ENCODE measurements at places on chromosomes 3 and 15.

DNA sequence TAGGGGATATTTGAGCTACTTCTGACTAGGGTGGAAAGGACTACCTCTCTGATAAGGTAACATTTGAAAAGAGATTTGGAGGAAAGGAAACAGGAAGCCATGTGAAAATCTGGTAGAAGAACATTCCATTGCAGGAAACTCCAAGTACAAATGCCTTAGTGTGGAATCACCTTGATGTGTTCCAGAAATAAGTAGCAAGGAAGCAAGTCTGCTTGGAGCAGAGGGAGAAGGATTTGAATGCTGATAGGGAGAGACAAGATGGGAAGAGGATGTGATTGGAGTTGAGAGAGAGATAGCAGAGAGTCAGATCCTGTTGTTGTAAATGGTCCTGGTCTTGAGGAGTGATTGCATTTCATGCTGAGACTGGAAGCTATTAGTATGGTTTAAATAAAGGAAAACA is 335.1 kb upstream of the DCBLD2 start:
- no peak for DNase-seq

- no peak for DNase-seq
Observed at GRCh38 chr15:88334436-88334835, 77.9 kb upstream of the NTRK3 start.

- DNase-seq, result no peak
Observed at GRCh38 chr3:168117059-168117458, 21.3 kb upstream of the GOLIM4 start.

GRCh38 chr15:52529341-52529924 is 753 bp upstream of the MYO5A start:
- peak; percentile 45 for DNase-seq

- DNase-seq, result no peak
Observed at GRCh38 chr15:97561529-97561928, 399.0 kb upstream of the ARRDC4 start.

- no peak for DNase-seq
Observed at GRCh38 chr3:149216193-149216869, 5.3 kb downstream of the CP start.

- no peak for DNase-seq
Observed at GRCh38 chr15:58369956-58370355, 61.8 kb upstream of the LIPC start.

DNA sequence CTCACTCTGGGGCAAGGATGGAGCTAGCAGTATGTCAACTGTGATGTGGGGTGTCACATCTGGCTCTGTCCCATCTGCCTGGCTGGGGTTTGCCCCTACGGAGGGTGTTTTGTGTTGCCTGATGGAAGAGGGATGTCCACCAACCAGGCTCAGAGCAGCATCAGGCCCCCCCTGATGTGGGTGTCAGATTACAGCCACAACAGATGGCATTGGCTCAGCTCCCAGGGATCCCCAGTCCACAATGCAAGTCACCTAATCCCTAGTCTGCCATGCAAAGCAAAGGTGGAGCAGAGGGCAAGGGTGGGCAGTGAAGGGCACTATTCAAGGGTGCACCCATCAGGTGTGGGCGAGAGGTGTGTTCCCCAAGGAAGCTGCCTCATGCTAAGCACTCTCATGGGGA is 48.9 kb upstream of the AMOTL2 start:
- DNase-seq, result peak; percentile 75

GRCh38 chr3:177109688-177110330 is 87.5 kb downstream of the TBL1XR1 start:
- DNase-seq, result peak; percentile 15

- no peak for DNase-seq
Observed at GRCh38 chr15:31869686-31870307, 160.5 kb upstream of the CHRNA7 start.

- no peak for DNase-seq
Observed at GRCh38 chr3:126781889-126782491, 78.0 kb downstream of the CHCHD6 start.

DNA sequence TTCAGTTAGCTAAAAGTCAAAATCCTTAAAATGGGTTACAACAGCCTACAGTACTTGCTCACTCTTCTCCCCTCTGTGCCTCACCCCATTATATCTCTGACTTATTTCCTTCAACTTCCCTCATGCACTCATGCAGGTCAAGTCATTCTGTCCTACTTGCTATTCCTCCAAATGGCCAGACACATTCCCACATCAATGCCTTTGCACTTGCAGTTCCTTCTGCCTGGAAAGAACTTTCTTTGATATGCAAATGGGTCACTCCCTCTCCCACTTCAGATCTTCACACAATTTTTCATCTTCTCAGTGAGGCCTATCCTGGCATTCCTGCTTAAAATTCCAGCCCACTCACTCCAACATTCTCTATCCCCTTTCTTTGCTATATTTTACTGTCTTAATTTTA is 547.2 kb upstream of the TGFBR2 start:
- no peak for DNase-seq

DNA sequence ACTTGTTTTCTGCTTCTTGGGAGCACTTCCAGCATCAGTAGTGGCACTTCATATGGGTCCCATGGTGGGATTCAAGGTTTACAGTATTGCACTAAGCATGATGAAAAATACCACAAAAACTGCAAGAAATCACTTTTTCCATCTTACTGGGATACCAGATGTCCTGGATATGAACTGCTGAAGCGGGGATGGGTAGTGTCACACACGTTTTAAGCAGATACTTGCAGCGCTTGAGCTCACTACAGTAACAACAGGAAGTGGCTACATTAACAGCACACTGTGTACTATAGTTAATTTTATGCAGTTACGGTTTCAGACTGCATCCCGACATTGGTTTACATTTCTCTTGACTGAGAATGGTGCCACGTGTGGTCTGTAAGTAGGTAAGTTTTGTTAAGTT is 3.5 kb upstream of the ISG20 start:
- DNase-seq, result no peak

GRCh38 chr3:139530717-139531116 is 8.8 kb downstream of the RBP1 start:
- DNase-seq, result no peak

GRCh38 chr3:16415911-16416476 is 97.5 kb downstream of the RFTN1 start:
- no peak for DNase-seq

DNA sequence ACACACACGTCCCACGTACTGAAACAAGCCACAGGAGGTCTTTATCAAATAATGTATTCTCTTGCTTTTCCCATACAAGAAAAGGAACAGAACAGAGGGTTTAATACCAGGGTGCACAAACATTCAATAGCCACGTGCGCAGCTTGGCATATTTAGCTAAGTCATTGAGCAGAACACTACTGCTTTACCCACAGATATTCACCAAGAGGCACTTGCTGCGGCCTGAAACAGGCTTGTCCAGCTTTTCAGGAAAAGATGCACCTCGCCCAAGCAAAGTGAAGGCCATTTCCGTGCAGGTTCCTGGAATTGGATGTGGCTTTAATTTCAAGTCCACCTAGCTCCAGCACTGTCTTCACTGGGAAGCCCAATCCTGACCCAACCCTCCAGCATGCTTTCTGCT is 17.6 kb downstream of the ZDHHC3 start:
- no peak for DNase-seq

DNA sequence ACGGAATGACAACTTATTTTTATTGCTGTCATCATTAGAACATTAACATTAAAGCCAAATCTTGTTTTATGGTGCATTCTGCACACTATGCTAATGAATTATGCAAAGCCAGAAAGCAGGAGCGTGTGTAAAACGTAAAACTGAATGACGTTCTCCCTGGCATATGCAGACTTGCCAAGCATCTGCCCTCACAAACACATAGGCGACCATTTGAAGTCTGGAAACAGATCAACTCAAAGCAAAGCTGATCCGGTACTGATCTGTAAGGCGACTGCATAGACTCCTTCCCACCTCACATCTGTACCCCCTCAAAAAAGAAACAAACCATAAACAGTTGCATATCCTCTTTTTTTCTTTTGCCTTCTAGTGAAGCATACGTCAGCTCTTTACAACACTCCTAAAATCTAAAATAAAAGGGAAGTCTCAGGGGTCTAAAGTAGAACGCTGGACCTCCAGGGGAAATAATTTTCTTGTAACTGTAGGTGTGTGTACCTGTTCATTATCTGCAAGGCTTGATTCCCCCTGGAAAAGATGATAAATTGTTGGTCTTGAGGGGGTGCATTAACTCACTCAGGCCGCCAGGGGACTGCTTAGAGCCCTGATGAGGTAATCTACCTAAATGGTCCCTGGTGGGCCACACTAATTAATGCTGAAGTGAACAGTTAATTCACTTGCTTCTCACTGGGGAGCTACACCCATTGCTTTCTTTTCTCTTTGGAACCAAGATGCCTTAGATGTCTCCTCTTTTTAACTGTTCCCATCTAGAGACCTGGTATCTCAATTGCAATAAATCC is 231.4 kb downstream of the CDIN1 start:
- DNase-seq, result no peak

GRCh38 chr15:25394898-25395297 is 43.9 kb downstream of the UBE3A start:
- DNase-seq, result no peak

GRCh38 chr3:189233225-189233858 is 61.6 kb downstream of the TPRG1 start:
- peak; percentile 23 for DNase-seq

- no peak for DNase-seq
Observed at GRCh38 chr3:2148561-2149340, 50.1 kb downstream of the CNTN4 start.

DNA sequence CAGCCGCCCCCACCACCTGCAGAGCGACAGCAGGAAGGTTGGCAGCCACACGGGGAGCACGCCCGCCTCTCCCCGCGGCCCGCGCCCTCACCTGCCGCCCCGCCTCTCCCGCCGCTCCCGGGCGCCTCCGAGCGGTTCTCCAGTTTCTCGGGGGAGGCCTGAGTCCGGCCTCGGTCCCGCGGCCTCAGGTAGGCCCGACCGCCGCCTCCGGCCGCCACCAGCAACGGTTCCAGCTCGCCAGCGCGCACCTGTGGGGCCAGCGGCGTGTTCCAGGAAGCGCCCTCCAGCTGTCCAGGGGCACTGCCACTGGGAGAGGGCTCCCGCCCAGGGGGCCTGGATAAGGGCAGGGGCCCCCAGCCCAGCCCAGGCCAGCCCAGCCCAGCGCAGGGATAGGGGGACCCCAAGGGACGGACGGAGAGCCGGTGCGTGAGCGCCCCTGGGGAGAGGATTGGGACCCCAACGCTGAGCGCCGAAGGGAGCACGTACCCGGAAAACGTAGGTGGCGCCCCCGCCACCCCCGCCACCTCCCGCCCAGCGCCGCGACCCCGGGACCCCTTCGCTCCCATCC is 2.2 kb downstream of the LTK start:
- DNase-seq, result no peak

GRCh38 chr3:127450331-127450730 is 140.2 kb downstream of the TPRA1 start:
- no peak for DNase-seq

DNA sequence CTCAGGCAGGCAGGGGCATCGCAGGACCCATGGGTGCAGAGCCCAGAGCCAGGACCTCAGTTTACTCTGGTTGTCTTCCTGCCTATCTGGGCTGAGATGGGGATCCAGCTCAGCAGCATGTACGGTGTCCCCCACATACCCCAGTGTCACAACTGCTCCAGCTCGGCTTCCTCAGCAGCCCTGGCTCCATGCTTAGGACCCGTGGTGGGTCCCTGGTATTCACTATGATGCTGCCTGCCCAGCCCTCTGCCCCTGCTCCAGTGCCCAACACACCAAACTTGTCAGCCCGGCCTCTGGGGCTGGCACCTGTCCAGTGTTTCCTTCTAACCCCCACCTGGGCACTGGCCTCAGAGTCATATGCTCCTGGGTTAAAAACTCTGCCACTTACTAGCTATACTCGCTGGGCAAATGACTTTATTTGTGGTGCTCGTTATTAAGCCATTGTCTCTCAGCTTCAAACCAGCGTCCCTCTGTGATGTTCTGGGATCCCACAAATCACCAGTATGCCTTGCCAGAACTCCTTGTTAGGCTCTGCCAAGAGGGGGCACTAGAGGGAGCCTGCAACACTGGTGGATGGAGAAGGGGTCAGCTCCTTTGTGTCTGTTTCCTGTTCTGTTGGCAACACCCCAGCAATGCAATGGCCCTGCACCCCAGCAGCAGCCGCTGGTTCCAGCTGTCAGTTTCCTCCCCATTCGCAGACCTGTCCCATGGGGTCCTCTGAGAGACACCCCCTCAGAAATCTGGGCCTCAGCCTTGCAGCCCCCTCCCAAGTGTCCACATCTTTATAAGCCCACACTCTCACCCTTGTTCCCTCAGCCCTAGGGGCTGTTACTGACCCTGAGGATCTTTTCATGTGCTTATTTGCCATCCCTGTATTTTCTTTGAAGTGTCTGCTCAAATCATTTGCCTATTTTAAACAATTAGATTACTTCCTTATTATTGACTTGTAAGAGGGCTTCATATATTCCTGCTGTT is 24.1 kb upstream of the MRPS22 start:
- DNase-seq, result no peak

DNA sequence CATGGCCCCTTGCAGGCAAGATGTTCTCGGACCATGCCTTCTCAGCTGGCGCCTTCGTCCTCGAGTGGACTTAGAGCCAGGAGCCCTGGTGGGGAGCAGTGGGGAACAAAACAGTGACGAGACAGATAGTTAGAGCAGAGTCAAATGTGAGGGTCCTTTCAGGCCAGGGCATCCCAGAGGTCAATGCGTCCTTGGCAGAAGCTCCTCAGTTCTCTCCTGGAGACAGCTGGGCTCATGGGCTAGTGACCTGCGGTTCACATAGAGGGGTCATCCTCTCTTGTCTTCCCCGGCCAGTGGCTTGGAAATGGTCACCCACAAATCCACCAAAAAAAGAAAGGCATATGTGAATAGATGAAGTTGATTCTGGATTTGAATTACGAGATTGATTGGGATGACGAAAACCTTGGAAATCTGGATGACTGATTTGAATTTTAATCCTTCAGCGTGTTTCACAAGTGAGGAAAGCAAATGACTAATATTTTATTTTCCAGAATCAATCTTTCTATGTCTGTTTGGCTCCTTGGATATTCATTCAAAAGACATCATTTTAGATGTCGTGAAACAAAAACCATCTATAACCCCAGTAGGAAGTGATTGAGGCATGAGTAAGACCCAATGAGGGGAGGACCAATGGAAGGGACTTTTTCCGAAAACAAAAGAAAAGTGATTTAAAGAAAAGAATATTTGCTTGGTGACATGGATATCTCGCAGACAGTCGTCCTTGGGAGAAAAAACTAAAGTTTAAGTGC is 84.5 kb downstream of the ASB7 start:
- no peak for DNase-seq

DNA sequence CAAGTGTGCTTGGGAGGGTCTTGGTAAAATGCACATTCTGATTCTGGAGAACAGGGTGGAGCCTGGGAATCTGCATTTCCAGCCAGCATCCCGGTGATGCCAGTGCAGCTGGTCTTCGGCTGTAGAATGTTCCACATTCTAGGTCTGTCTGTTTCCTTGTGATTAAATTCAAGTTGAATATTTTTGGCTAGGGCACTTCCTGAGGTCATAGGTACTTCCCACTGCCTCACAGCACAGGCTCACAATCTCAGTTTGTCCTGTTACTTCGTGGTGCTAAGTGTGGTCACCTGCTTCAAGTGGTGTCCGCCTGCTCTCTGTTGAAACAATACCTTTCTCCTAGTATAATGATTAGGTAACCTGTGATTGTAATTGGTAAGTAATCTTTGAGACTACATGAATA is 40.1 kb downstream of the FLNB start:
- DNase-seq, result no peak

GRCh38 chr3:169666076-169666375 is 2.5 kb upstream of the MECOM start:
- DNase-seq, result no peak
